ENCODE measurements at places on chromosomes 3 and 15. TPM values are rescaled to one million over a fixed set of nuclear protein-coding genes. Genes with fewer than 3 reads are reported as not detected.

DNA sequence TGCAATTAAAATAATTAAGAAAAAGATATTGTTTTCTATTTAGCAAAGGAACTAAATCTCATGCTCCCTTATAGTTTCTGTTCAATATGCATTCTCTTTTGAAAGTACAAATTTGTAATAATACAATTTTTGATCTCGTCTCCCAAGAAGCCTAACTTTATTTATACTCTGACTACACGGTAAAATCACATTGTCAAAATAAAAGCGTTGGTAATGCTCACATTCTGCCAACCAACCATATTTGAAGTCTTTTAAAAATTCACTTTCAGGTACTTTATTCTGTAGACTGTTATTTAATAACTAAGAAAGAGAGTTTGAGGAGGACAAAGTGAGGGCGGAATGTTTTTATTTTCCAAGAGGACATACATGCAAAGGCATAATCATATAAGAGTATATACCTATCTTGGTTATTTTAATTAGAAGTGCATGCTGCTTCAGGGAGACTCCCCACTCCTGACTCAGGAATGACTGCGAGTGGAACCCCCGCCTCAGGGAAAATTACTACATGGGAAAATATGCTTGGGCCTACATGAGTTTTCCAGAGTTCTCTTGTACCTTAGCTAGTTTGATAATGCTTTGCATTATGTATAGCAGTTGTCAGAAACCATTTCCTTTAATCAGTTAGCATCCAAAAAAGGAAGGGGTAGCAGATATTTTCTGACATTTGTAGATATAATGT lies 19.3 kb downstream of the MBNL1 start:
- no peaks in the 10 kb centered on the region for H3K36me3 ChIP-seq
- H3K27ac ChIP-seq, result no peak overlapping the region
- H3K27me3 ChIP-seq, result no peaks in the 10 kb centered on the region

- no peaks in the 10 kb centered on the region for H3K27me3 ChIP-seq
- no peaks in the 10 kb centered on the region for H3K4me1 ChIP-seq
- H3K27ac ChIP-seq, result no peak overlapping the region
- no peak for DNase-seq
- H3K36me3 ChIP-seq, result no peaks in the 10 kb centered on the region
- H3K4me3 ChIP-seq, result no peak overlapping the region
These were observed 41.1 kb downstream of the NGRN start for GRCh38 chr15:90306560-90306959.

- no peaks in the 10 kb centered on the region for H3K27me3 ChIP-seq
- DNase-seq, result no peak
- H3K36me3 ChIP-seq, result no peaks in the 10 kb centered on the region
- H3K4me1 ChIP-seq, result no peaks in the 10 kb centered on the region
- H3K27ac ChIP-seq, result no peak overlapping the region
- no peak overlapping the region for H3K4me3 ChIP-seq
These were observed 90.6 kb downstream of the CHST2 start for GRCh38 chr3:143210141-143210540.

GRCh38 chr3:143249014-143249413 lies 129.4 kb downstream of the CHST2 start:
- DNase-seq, result no peak
- H3K27me3 ChIP-seq, result no peaks in the 10 kb centered on the region
- H3K36me3 ChIP-seq, result no peaks in the 10 kb centered on the region
- no peak overlapping the region for H3K27ac ChIP-seq
- no peaks in the 10 kb centered on the region for H3K4me1 ChIP-seq

GRCh38 chr3:40229386-40229785 lies 80.1 kb upstream of the EIF1B start:
- H3K4me3 ChIP-seq, result no peak overlapping the region
- DNase-seq, result no peak
- no peaks in the 10 kb centered on the region for H3K4me1 ChIP-seq
- H3K27me3 ChIP-seq, result no peaks in the 10 kb centered on the region
- peaks cover 4% of the 10 kb centered on the region for H3K36me3 ChIP-seq
- H3K27ac ChIP-seq, result no peak overlapping the region

FBXL2 gene
- 0.42 TPM for total RNA-seq

SERINC4 gene
- total RNA-seq, result 0.26 TPM
